Motor neuron (in vitro differentiated cells): ENCODE measurements at places on chromosomes 3 and 15.

- ATAC-seq, result no peak
Measured at GRCh38 chr3:150899141-150899540, 6.1 kb downstream of the MINDY4B start.

GRCh38 chr15:64532521-64533315 is 72.3 kb downstream of the ZNF609 start:
- ATAC-seq, result no peak

DNA sequence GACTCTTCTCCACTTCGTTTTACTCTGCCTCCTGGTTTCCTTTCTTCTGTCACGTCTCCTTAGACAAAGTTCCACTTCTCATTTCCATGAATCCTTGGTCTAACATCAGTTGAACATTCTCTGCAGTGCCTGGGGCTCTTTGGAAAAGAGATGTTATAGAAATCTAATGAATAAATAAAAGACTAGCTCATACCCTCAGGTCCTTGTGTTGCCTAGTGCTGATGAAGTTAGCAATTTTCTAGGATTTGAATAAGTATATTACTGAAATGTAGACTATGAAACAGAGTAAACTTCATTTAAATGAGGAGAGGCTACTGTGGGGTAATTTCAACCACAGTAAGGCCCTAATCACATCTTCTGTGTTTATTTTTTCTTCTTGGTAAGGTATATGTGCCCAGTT is 146.9 kb upstream of the CADPS start:
- ATAC-seq, result no peak

GRCh38 chr3:104080088-104080626 is 1286.6 kb upstream of the ALCAM start:
- ATAC-seq, result no peak

DNA sequence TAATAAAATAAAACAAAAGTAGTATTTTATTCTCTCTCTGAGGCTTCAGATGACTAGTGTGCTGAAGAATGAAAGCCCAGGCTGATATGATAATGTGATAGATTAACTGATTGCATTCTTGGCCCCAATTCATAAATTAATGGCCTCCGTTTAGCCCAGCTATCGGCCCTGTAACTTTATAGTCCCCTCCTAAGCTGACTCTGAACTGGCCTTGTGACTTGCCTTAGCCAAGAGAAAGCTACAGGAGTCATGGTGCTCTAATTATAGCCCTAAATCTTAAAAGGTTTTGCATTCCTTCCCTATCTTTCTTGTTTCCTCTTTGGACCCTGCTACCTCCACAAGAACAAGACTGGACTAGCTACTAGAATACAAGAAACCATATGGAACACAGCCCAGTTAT is 123.2 kb upstream of the EPHA3 start:
- no peak for ATAC-seq

GRCh38 chr3:36546226-36546625 is 165.9 kb downstream of the STAC start:
- no peak for ATAC-seq

DNA sequence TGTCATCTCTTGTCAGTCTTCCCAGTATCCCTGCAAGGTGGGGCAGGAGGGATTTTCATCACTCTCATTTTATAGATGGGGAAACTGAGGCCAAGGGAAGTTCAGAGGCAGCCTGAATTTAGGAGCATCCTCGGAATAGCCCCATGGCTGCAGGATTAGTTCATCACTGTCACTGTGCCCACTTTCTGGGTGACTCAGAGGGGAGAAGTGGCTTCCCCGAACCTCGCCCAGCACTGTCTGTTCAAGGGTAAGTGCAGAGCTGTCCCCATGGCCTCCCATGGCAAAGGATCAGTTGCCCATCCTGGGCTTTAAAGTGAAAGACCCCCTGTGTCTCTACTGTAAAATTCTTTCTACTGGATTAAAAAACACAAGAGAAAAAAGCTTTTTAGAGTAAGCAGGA is 60.0 kb upstream of the SEC13 start:
- peak; percentile 10 for ATAC-seq

- ATAC-seq, result no peak
Measured at GRCh38 chr3:52205727-52206372, 7.9 kb downstream of the ALAS1 start.

- ATAC-seq, result peak; percentile 58
Measured at GRCh38 chr3:186413615-186414415, 51.8 kb upstream of the DGKG start.

GRCh38 chr3:185807445-185808068 is 17.3 kb downstream of the IGF2BP2 start:
- peak; percentile 61 for ATAC-seq

- no peak for ATAC-seq
Measured at GRCh38 chr15:92883163-92883875, 16.8 kb upstream of the CHD2 start.

GRCh38 chr15:85532689-85533088 is 152.3 kb downstream of the AKAP13 start:
- no peak for ATAC-seq

DNA sequence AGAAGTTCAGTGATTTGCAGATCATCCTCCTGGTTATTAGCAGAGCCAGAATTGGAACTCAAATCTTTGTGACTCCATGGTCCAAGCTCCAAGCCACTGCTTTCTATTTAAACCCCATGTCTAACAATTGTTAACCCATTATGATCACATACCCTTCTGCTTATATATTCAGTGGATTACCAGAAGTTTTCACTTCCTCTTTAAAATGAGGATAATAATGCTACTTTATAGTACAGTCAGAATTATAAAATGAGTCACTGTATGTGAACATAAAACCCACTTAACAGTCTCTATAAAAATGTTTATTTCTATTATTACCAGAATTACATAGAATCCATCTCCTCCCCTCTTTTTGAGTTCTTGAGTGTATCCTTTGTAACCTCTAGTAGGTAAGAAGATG is 550.7 kb upstream of the DPPA4 start:
- ATAC-seq, result no peak

DNA sequence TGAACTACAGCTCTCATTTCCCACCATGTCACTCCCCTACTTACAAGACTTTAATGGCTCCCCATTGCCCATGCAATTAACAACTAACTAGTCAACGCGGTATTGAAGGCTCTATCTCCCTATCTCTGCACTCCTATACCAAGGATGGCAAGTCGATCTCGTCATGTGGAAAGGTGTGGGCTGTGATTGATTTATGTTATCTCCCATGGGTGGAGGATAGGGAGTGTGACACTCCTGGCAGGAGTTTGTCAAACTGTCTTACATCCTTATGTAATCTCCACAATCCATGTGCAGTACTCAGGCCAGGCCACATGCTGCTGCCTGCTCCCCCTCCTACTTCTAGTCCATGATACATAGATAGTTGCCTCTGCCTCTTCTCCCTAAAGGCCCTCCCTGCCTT is 3.2 kb upstream of the RORA start:
- no peak for ATAC-seq

DNA sequence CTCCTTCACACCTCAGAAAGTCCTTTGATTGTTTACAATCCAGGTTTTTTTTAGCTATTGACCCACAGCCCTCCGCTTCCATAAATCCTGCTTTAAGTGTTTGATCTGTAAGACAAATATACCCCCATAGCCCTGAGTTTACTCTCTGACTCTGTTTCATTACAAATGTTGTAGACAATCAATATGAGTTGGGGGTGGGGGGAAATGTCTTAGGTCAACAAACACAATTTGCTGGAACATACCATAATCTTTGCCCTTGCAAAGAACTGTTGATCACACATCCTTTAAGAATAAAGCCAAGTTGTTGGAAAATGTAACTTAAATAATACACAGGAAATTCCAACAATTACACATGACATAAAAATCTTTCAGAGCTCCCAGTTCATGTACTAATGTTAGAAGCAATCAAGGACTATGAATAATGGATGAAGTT is 301.8 kb upstream of the SEMA6D start:
- no peak for ATAC-seq

- no peak for ATAC-seq
Measured at GRCh38 chr3:94402126-94402525, 339.3 kb downstream of the NSUN3 start.

DNA sequence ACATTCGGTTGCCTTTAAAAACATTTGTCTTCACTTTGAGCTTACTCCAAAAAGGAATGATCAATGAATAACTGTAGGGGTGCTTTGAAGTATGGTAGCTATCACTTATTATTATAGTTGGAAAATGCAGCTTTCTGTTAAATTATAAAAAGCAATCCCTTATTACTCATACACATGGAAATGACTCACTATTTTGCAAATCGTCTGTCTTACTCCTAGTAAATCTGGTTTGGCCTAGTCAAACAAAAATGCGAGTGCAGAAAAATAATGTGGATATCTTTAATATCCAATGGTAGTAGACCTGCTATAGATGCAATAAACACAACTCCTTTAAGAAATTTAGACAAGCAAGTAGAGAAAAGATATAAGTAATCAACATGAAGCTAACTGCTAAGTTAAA is 112.5 kb downstream of the ZIC1 start:
- ATAC-seq, result no peak

- peak; percentile 20 for ATAC-seq
Measured at GRCh38 chr15:66876731-66877476, 174.9 kb downstream of the SMAD6 start.

DNA sequence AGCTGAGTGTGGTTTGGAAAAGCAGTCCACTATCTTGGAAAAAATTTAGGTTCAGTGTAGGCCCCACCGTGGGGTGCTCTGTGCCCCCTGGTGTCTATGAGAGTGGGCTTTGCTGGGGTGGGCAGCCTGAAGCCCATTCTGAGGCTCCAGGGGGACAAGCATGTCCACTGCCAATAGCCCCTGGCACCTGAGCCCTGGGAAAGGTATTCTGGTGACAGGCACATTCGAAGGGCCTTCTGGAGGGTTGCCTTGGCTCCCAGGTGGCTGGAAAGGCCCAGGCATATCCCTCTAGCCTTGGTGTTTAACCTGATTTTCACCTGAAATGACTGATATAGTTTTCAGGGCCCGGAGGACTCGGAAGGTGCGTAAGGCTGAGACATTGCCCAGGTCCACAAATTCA is 36.1 kb downstream of the SCN5A start:
- ATAC-seq, result no peak

DNA sequence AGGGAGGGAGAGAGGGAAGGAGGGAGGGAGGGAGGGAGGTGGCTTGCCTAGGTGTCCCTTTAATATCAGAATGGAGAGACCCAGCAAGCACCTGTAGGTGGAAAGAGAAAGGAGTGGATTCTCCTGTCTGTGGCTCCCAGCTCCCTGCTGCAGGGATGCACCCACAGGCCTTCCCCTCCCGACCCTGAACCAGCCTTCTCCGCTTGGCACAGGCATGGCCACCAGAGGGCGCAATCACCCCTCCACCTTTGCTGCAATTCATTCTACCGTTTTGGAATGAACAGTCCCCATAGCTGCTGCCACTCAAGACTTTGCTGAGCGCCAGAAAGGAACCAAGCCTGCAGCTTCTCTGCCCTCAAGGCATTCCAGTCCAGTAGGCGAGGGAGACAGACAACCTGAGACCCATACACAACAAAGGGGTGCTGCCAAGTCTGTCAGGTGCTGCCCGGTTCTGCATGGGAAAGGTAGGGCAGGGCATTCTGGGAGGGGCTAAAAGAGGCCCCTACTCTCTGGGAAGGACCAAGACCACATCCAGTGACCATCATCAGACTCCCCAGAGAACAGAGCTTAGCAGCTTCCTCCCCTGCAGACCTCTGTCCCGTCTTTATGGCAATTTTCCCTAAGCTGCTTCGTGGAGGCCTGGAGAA is 4.9 kb downstream of the TLR9 start:
- ATAC-seq, result peak; percentile 82

DNA sequence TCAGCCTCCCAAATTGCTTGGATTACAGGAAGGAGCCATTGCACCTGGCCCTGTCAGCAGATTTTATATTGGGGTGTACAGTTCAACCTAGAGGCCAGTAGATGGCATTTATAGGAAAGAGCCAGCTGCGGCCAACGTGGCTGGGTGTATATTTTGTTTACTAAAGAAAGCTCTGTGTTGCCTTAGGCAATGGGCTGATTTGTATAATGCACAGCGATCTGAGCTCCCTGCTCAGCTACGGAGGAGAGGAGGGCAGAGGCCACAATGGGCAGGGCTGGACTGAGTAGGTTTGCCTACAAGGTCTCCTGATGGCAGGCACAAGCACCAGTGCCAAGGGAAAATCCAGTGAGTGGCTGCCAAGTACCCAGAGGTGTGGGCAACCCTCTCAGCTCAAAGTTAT is 282.4 kb downstream of the ARPP21 start:
- ATAC-seq, result no peak

DNA sequence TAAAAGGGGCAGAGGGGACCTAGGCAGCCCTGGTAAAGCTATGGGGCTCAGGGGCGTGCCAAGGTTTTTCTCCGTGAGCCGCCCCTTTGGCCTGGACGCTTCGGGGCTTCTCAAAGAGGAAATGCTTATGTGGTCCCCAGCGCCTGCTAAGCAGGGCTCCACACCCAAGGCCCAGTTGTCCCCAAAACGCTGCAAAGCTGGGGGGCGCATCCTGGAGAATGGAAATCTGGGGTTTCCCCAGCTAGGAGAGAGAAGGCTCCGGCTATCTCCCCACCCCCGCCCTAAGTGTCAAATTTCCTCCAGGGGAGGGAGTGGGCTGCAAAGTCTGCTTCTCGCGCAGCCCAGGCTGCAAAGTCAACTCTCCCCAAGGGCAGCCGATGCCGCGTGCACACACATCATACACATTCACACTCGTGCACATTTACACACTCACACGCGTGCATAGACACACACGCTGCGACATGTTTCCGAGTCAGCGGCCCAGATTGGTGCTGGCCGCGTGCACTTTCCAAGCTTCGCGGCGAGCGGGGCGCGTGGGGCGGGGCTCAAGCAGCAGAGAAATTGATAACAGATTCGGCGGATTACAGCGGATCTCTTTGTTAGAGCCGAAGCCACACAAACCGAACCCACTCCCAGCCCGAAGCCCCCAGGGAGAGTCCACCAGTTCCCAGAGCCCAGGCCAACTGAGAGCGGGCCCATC is 4.5 kb downstream of the WNT5A start:
- no peak for ATAC-seq

GRCh38 chr15:38411902-38412301 is 42.0 kb upstream of the FAM98B start:
- ATAC-seq, result no peak

GRCh38 chr3:66504850-66505641 is 4.2 kb upstream of the LRIG1 start:
- no peak for ATAC-seq

DNA sequence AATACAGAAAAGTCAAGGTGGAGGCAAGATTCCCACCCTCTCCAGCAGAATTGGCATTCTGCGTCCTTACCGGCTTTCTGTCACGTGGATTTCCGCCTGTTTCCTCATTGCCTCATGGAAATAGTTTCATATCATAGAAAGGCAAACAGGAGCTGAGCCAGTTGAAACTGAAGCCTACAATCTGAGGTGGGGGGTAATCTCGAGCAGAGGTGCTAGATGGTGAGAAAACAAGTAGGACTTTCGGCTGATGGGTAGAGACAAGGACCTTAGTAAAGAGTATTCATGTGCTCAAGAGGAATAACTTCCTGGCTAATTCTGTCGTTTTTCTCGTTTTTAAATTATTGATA is 39.9 kb downstream of the LRCH3 start:
- ATAC-seq, result no peak

DNA sequence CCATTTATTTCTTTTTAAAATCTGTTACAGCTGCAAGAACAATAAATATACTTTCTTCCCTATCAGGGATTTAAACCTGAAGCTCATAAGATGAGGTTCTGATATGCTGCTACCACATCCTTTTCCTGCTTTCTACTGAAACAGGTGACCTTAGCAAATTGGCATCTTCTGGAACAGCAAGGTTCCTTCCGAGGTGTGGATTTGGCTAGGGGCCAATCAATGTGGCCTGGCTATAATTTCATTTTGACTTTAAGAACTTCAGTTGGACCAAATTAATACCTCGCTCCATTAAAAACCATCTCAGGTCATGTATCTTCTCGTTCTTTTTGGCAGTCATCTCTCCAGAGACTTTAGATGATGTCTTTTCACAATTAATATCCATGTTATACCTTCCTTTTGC is 53.4 kb upstream of the C3orf80 start:
- ATAC-seq, result no peak
